ENCODE measurements at places on chromosomes 16 and 17.

GRCh38 chr17:57110152-57110542, 25.1 kb downstream of the AKAP1 start:
- DNase-seq = no peak

DNA sequence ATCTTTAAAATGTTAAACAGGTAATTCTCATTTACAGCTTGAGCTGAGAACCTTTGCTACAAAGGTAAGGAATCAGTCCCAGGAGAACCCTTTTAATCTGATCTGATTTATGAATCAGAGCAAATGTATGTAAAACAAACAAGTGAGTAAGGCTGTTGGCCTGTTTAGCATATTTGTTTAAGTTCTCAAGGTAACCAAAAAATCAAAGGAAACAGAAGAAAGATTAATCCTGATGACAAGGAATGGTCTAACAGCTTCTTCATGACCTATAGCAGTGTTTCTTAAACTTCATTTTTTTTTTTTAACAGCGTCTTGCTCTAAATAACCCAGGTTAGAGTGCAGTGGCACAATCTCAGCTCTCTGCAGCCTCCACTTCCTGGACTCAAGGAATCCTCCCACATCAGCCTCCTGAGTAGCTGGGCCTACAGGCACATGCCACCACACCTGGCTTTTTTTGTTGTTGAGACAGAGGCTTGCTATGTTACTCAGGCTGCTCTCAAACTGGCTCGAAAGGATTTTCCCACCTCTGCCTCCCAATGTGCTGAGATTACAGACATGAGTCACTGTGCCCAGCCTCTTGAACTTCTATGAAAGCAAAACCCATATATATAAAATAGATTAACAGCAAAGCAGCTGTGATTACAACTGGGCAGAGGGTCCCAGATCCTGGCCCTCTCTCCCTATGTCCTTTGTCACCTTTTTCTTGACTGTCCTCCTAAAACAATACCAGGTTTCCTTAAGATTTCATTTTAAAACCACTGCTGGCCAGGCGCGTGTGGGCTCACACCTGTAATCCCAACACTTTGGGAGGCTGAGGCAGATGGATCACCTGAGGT, 5.1 kb upstream of the JPT1 start:
- DNase-seq = peak; percentile 46

DNA sequence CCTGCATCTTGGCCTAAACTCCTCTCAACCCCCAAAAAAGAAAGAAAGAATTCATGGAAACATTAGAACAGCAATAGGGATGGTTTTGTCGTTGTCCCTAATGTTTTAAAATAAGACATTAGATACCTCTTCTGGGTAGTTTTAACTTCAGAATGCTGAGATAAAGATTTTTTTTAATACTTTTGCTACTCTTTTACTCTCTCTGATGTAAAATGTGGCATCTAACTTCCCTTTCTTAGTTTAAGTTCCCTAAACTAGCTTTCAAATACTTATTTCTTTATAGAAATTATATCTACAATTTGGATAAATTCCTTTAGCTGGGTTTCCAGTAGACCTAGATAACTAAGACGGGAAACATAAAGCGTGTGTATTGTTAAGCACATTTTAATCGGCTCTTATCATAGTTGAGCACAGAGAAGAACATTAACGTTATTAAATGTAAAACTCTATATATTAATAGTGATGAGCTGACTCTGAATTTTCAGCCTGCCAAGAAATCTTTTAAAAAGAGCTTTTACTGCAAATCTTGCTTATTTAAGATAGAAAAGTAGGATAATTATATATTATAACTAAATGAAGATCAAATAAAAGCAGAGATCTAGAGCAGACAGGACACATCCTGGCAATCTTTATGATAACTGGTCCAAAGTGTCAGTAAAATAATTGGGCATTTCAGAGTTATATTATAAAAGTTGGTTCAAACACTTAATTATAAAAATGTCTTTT, 183.2 kb downstream of the CYB561 start:
- DNase-seq = no peak

GRCh38 chr16:51542981-51543815, 392.1 kb upstream of the SALL1 start:
- DNase-seq = no peak

- peak; percentile 10 for DNase-seq
Measured at GRCh38 chr16:54873071-54873470, 57.6 kb upstream of the IRX5 start.

GRCh38 chr16:23575834-23576233, 18.3 kb downstream of the UBFD1 start:
- DNase-seq = no peak

DNA sequence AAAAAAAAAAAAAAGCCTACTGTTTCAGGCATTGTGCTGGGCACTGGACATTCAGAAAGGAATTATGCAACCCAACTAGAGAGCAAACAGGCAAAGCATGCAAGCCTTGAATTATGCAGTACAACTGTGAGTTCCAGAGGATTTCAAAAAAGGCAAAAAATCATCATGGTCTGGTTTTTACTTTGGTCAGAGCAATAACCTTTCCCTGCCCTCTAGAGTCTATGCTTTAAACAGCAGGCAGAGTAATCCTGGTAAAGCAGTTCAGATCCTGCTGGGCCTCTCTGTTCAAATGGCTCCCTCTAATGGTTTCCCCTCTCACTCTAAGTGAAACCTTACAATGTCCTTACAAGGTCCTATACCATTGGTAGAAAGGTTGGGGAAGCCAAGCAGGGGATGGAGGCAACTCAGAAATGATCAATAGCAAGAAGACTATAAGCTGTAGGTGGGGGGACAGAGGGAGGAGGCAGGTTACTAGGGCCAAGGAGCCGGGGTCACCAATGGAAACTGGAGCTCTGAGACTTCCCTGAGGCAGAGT, 4.6 kb upstream of the TAF15 start:
- peak; percentile 92 for DNase-seq

GRCh38 chr17:78621720-78622490, 44.7 kb upstream of the DNAH17 start:
- no peak for DNase-seq

DNA sequence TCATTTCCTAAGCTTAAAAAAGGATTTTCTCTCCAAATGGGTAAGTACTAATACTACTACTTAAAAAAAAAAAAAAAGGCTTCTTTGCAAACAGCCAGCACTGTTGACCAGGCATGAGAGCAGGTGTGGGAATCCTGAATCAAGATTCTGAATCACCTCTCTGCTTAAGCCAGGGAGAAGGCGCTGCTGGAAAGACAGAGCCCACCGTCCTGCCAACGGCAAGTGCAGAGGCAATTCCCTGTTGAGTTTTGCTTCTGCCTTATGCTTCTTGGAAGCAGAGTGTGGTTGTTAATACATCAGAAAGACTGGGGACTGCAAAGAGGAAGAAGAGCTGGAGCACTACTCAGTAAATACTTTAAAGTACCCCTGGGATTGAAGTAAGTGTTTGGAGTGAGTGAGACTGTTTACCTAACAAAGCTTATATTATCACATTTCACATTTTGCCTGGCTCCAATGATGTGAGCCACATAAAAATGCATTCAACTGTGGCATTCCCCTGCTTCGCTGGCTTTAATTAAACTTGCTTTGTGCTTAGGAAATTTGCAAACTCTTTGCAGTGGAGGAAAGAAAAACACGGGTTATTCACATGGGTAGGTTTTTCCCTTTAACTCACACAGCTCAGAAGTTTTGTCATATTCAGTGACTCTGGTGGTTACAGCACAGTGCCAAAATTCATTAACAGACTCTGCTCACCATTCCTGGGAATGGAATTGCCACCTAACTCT, 86.0 kb upstream of the KIF2B start:
- DNase-seq = no peak

GRCh38 chr17:79023180-79023705, 726 bp upstream of the C1QTNF1 start:
- DNase-seq = no peak

GRCh38 chr17:48816438-48816773, 623 bp downstream of the TTLL6 start:
- DNase-seq = no peak

- DNase-seq = no peak
Measured at GRCh38 chr16:70800311-70800710, 647 bp downstream of the VAC14 start.

DNA sequence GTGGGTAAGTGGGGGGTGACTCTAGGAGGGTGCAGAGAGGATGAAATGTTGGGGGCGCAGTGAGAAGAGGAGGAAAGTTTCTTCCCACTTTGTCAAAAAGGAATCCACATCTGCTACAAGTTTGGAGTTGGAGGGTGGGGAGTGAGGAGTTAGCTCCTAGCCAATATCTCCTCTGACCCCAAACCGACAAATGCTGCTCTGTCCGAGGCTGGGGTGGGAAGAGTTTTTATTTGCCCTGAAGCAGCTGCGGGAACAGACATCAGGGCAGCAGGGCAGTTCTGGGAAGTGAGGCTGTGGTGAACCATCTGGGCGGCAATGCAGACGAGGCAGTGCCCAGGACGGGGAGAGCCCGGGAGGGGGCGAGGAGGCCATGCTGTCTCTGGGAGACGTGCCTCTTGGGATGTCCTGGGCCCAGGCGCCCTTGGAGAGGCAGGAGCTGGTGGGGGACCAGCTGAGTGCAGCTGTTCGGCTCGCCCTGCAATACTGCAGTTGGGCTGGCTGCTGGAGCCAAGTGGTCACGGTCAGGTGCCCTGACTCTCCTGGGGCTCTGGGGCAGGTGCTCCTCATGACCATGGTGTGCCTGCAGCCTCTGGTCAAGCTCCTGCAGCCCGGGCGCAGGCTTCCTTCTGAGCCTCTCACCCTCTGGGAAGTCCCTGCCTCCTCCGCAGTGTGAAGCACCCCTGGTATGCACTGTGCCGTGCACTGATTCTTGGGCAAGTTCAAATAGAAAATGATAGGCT, 6.4 kb upstream of the SOCS3 start:
- peak; percentile 67 for DNase-seq

DNA sequence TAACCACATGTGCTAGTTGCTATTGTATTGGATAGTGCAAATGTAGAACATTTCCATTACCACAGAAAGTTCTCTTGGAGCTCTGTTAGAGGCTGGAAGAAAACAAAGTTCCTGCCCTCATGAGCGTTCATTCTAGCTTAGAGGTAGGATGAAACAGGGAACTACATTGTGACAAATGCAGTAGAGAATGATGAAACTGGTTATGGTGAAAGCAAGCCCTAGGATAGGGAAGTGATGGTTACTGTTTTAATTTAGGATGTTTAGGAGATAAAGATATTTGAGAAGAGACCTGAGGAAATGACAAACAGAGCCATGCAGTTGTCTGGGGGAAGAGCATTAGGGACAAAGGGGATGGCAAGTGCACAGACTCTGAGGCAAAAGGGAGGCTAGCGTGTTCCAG, 50.7 kb downstream of the AATF start:
- no peak for DNase-seq

GRCh38 chr17:57356719-57357391, 100.5 kb downstream of the MSI2 start:
- no peak for DNase-seq

- no peak for DNase-seq
Measured at GRCh38 chr17:12789075-12789480, 220 bp upstream of the ARHGAP44 start.

DNA sequence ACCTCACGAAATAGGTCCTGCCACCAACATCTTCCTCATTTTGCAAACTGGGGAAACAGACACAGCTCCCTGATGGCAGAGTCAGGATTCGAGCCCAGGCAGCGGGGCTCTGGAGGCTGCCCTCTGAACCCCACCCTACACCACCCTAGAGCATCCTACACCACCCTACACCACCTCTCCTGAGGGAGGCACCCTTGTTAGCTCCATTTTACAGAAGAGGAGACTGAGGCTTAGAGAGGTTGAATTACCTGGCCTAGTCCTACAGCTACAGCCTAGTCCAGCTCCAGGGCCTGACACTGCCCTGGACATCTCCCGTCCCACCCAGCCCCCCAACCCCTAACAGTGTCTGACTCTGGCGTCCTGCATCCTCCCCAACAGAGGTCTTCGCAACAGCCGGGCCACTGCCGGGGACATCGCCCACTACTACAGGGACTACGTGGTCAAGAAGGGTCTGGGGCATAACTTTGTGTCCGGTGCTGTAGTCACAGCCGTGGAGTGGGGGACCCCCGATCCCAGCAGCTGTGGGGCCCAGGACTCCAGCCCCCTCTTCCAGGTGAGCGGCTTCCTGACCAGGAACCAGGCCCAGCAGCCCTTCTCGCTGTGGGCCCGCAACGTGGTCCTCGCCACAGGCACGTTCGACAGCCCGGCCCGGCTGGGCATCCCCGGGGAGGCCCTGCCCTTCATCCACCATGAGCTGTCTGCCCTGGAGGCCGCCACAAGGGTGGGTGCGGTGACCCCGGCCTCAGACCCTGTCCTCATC, 3.2 kb upstream of the NECAB2 start:
- no peak for DNase-seq

- DNase-seq = peak; percentile 11
Measured at GRCh38 chr16:80058214-80058613, 457.7 kb upstream of the MAF start.

- no peak for DNase-seq
Measured at GRCh38 chr16:53058441-53058840, 3.6 kb downstream of the CHD9 start.

DNA sequence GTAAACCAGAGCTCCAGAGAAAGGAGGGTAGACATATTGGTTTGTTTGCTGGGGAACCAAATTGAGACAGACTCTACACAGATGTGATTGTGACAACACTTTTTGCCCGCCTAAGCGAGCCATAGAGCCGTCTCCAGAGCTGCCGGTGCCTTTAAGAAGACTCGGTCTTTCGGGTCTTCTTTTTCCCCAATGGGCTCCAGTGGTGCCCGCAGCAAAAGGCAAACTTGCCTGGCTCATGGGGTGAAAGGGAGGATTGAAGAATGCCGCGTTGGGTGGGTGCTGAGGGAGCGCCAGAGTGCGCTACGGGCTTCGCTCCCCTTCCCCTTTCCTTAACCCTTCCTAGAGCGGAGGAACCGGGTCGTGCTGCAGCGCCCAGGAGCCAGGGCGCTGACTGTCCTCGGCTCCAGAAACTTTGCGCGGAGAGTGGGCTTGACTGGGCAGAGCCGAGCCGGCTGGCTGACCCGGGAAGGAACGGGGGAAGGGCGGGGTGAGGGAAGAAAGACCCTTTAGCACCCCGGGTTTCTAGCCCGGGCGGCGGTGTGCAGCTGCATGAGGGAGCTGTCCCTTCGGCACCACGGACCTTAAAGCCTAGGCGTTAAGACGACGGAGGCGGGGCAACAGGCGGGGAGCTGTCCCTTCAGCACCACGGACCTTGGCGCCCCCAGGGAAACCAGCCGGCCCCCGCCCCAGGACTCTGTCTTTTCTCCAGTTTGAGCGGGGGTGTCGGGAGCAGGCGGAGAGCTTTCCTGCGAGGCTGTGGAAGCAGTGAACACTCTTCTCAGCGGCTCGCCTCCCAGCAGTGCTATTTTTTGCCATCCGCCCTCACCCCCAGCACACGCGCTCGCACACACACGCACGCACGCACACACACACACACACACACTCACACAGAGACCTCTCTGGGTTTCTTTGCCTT, at the start of gene CACNG3:
Gene CACNG3, plus strand, starts transcription at position 880 of the 916 bp plus-strand sequence. CDS start 420 bp downstream, outside the sequence.
- DNase-seq = peak; percentile 9

DNA sequence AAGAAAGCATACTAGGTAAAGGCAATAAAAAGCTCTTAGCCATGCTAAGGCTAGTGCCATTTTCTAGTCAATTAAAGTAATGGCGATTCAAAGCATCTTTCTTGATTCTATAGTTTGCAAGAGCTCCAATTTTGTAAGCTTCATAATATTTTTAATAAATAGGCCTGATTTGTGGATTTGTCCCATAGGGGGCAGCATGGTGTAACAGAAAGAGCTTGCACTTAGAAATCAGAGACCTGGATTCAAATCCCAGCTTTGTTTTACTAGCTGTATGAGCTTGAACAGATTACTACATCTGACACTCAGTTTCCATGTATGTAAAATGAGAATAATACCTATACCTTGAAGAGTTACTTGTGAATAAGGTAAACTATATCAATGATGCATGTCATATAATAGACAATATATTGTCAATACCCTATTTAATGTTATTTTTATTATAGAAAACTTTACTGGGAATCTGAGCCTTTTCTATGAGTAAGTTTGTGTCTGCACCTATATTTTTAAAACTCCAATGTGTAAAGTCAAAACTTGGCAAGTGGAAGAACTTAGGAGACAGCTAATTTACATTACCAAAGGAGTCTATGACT, 93.6 kb upstream of the NOG start:
- DNase-seq = peak; percentile 40

Data from EH (cell line).